ENCODE measurements at places on chromosomes 4 and X. TPM values are rescaled to one million over a fixed set of nuclear protein-coding genes. Genes with fewer than 3 reads are reported as not detected.

The STATH gene
- not detected for total RNA-seq

The GAGE12F gene
- not detected for total RNA-seq

The SLC26A1 gene
- total RNA-seq = 0.26 TPM

The AFM gene
- not detected for total RNA-seq

The TRIML2 gene
- not detected for total RNA-seq

The STOX2 gene
- total RNA-seq = 1.8 TPM

The FAT1 gene
- 274 TPM for total RNA-seq

The EGFL6 gene
- total RNA-seq = not detected
